ENCODE measurements at places on chromosomes 1 and 21.

DNA sequence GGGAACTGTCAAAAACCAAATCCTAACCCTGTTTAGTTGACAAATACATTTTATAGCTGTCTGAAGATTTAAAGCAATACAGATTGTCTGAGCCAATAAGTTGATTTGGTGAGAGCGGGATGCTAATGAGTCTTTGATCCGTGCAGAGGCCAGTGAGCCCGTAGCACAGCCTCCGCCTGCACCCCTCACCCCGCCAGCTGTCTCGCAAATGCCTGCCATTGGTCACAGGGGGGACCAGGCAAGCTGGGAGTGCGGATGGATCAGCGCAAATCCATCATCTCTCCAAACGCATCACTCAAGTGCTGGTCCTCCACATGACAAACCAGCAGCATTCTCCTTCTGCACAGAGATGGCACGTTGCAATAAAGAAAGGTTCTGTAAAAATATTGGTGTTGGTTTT is 51.0 kb downstream of the ZBTB18 start:
- DNase-seq = no peak

GRCh38 chr1:207703712-207704111 is 48.1 kb upstream of the CD46 start:
- DNase-seq = no peak

DNA sequence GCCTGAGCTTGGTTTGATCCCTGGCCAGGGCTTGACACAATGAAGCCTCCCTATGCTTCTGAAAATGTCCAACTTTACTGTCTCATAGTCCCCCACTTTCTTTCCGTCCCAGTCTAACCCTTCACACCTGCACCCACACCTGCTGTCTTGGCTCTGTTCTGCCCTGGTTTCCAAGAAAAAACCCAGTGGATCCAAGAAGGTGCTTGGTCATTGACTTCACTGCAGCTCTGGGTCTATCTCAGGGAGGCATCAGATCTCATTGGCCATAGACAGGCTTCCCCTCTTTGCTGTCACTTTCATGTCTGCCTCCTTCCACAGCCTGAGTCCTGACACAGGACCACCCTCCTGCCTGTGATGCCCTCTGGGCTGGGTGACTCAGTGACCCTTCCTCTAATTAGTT is 37.8 kb upstream of the ETV3 start:
- DNase-seq = no peak

DNA sequence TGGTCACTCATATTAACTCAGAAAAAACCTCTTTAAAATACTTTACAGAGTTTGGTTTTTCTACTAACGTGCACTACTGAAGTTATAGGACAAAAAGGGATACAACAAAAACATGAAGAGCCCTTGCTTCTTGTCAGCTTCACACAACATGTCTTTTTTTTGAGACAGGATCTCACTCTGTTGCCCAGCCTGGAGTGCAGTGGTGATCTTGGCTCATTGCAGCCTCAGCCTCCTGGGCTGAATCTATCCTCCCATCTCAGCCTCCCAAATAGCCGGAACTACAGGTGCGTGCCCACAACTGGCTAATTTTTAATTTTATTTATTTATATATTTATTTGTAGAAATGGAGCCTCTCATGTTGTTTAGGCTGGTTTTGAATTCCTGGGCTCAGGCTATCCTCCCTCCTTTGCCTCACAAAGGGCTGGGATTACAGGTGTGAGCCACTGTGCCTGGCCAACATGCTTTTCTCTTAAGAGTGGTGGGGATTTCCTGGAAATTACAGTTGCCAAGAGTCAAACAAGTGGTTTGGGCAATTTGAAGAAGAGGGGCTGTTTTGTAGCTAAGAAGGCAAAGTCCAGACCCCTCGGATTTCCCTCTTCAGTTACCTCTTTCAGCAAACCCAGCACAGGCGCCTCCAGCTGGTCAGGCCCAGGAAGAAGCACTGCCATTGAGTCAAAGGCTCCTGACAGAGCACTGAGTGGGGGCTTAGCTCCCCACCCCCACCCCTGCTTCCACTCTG is 6.4 kb upstream of the SMPDL3B start:
- DNase-seq = no peak

- no peak for DNase-seq
These were observed 453.8 kb downstream of the PTPRU start for GRCh38 chr1:29690156-29690555.

GRCh38 chr1:222813866-222814535 is 838 bp upstream of the DISP1 start:
- DNase-seq = no peak

- DNase-seq = no peak
These were observed 210.8 kb downstream of the COL11A1 start for GRCh38 chr1:102897557-102897956.

- peak; percentile 45 for DNase-seq
These were observed 5.8 kb downstream of the PERM1 start for GRCh38 chr1:975896-976683.

DNA sequence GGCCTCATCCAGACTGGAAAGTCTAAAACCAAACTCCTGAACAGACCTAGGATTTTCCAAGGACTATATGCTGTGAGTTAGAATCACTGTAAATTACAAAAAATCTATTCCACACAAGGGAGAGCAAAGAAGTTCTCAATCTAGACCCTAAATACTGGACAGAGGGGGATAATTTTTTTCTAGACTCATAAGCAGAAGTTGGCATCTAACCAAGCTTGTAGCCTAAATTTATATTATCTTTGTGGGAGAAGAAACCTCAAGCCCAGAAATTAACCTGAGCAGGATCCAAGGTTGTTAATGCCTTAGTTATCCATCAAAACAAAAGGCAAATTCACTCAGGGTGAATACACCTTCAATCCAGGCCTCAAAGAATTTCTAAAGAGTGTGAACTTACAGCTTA is 290.2 kb downstream of the SMYD3 start:
- no peak for DNase-seq

- DNase-seq = no peak
These were observed 43.0 kb downstream of the TRAF5 start for GRCh38 chr1:211369640-211370039.

- DNase-seq = no peak
These were observed 98.3 kb downstream of the GLIS1 start for GRCh38 chr1:53640701-53641075.

GRCh38 chr1:50349242-50349565 is 74.0 kb downstream of the DMRTA2 start:
- no peak for DNase-seq

- DNase-seq = no peak
These were observed 35.9 kb downstream of the ZNF496 start for GRCh38 chr1:247295746-247296145.
